ENCODE measurements at places on chromosomes 5 and 9. TPM values are rescaled to one million over a fixed set of nuclear protein-coding genes. Genes with fewer than 3 reads are reported as not detected.

- DNase-seq = no peak
These were observed 44.6 kb downstream of the IRF1 start for GRCh38 chr5:132445930-132446329.

DNA sequence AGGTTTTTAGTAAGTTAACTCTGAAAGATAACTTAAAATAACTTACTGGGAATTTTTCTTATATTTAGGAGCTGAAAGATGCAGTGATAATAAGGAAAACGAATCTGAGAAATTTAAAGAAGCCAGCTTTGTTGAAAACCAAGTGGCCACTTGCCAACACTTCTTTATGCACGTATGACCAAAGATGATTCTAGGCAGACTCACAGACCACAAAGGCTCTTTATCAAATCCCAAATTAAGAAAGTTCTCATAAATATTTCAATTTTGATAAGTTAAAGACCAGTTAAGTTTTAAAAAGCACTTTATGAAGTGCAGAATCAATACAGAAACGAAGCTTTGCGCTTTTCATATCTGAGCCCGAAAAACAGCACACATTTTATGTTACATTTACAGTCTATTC, 1.5 kb downstream of the AFF4 start:
- DNase-seq = peak; percentile 81

DNA sequence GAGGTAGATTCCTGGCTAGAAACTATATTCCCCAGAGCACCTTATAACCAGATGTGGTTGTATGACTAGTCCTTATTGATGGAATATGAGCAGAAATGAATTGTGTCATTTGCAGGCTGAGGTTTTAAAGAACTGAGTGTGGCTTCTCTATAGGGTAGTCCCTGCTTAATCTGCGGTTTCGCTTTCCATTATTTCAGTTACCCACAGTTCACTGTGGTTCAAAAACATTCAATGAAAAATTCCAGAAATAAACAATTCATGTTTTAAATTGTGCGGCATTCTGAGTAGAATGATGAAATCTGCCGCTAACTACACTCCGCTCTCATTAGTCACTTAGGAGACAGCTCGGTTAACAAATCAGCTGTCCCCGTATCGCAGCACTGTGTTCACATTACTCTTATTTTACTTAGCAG, 65.1 kb downstream of the ANKRD55 start:
- peak; percentile 78 for DNase-seq

DNA sequence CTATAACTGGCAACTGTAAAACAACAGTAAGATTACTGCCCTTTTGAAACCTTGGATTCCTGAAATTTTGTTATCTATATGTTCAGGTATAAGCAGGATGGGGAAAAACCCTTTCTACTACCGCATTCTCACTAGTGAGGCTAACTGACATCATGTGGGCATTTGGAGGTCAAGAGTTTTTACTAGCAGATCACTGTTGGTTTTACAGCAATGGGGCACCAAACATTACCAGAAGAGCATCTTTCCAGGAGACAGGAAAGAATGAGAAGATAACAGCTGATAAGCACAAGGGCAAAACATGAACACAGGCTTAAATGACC, 20.9 kb upstream of the TTC33 start:
- DNase-seq = no peak

DNA sequence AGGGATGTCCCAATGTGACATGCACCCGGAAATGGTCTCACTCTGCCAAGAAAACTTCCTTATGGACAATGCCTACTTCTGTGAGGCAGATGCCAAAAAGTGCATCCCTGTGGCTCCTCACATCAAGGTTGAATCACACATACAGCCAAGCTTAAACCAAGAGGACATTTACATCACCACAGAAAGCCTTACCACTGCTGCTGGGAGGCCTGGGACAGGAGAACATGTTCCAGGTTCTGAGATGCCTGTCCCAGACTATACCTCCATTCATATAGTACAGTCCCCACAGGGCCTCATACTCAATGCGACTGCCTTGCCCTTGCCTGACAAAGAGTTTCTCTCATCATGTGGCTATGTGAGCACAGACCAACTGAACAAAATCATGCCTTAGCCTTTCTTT, 37.6 kb upstream of the CCDC152 start:
- DNase-seq = no peak

Gene DMRTA1
- not detected for polyA plus RNA-seq

Gene POU5F2
- polyA plus RNA-seq = 0.02 TPM

Gene CCL28
- polyA plus RNA-seq = not detected

Gene HSPA5
- 419 TPM for polyA plus RNA-seq
